Activated naive CD4-positive, alpha-beta T cell (primary cell): ENCODE measurements at places on chromosomes 3 and 15.
A peak's percentile ranks its signal among the peaks of the same experiment; 100 is the strongest.

DNA sequence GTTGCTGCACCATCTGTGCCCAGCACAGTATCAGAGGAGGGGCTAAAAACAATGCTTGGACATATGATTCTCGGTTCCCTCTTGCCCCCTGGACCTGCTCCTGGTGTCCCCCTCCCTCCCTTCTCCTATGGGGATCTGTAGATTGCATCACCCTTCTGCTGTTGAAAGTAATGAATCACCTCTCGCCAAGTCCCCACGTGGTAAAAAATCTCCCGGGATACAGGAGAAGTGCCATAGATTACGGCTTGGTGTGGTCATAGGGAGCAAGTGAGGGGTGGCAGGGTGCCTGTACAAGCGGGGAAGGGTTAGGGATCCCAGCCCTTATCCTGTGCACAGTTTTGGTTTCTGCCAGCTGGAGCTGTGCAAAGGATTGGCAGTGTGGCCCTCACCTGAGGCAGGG, 37.7 kb downstream of the AMOTL2 start:
- no peak for DNase-seq

- no peak for DNase-seq
These were observed 23.0 kb downstream of the IGF1R start for GRCh38 chr15:98671060-98672008.

DNA sequence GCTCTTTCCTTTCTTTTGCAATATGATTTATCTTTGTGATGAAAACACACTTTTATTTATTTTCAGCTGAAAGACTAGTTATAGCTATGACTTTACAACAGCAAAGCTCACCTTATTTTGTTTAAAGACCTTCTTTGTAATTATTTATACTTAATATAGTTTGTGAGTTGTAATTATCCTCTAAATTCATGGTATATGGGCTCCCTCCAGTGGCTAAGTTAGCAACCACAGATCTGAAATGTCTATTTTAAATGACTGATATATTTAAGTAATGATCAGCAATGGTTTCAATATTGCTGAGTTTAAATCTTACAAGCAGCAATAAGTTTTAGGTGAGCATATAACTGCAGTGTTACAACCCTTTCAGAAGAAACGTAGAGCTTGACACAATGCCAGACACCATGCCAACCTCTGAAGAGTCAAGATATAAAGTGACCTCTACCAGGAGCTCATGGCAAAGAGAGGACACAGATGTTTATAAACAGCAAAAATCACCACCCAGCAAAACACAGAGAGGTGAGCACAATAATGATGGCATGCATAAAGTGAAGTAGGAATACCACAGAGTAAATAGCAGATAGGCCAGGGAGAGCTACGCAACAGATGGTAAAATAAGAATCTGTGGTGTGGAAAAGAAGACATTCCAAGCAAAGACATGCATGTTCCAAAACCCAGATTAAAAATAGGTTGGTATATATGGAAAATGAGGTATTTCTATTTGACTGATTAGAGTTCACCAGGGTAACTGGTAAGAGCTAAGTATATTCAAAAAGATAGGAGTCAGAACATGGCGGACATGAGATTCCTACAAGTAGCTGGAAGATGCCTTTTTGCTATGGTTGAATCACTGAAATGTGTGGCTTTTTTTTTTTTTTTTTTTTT, 143.7 kb upstream of the ZNF385D start:
- DNase-seq, result no peak

DNA sequence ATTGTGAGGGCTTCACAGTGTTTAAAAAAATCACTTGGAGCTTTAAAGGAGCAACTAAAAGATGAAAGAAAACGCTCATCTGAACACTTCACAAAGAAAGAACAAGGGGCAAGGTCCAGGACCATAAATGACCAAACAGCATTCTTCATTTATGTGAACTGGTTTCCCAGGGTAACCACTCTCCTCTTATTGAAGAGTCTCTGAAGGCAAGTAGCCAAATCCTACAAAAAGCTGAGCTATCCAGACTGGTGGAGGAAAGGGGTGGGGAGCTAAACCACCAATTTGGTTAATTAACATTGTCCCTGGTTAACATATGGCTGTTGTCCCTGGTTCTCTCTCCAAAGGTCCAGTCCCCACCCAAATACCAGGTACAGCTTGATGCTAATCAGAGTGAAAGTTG, 58.1 kb downstream of the OSBPL10 start:
- DNase-seq, result no peak

DNA sequence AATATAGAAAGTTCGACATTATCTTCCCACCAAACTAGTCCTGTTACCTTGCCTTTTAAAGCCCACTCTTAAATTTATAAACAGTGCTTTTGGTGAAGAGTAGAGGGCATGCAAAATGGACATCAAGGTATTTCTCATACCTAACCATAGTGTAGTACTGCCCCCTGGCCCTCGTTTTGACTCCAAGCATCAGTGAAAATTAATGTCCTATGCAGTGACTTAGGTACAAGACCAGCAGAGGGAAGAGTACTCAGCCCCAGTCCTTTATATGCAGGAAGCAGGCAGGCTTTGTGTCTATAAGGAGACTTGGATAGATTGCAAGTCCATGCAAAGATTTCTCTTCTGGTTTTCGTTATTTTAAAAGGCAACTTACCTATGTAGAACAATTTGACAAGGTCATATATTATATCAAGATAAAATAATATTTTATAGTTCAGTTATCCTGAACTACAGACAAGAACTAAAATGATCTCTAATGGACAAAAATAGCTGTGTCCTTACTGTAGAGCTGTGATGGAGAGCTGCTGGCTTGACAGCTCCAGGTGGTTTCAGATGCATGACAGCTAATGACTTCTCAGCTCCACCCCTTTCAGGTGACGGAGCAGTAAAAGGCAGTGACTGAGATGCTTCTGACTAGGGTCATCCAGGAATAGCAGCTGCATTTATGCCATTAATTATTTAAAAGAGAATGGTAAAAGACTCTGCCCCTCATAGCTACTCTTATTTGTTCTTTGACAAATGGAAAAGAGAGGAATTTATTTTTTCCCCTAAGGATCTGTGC, 646.1 kb downstream of the SQOR start:
- no peak for DNase-seq

- DNase-seq, result no peak
These were observed 130.1 kb downstream of the LRRK1 start for GRCh38 chr15:101049282-101049681.

GRCh38 chr15:45179221-45179985, 8.4 kb downstream of the SHF start:
- peak; percentile 35 for DNase-seq

DNA sequence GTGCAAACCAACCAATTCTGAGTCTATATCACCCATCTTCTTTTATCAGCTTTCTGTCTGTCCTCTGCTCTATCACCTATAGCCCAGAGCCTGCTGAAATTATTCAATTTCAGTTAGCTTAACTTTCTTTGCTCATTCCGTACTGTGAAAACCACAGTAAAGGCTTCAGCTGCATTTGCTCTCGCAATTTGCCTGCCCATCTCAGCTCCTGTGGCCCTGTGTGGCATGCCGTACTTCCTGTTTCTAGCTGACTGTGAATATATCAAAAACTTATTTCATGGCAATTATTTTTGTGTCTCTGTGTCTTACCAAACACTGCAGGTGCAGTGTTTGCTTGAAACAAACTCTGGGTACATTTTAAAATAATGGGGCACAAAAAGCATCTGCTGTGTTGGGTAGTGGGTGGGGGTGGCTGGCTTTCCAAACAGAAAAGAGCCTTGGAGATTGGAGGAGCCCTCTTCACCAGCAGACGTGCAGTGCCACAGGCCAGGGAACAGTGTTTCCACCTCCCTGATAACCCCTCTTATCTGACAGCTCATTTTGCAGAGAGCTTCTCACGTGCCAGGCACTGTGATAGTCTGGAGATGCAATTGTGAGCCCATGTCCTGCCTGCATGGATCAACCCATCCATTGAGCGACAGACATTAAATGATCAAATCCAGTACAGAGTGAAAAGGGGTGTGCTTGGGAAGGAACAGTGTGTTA, 45.2 kb downstream of the GASK1A start:
- DNase-seq, result no peak

DNA sequence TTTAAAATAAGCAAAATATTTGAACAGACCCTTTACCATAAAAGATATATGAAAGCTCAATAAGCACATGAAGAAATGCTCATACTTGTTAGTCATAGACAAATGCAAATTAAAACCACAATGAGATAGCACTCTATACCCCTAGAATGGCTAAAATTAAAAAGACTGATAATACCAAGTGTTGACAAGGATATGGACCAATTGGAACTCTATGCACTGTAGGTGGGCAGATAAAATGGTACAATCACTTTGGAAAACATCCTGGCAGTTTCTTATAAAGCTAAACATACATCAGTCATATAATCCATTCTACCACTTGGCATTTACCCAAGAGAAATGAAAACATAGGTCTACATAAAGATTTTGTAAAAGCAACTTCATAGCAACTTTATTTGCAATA, 293.0 kb upstream of the TLE3 start:
- DNase-seq, result no peak

DNA sequence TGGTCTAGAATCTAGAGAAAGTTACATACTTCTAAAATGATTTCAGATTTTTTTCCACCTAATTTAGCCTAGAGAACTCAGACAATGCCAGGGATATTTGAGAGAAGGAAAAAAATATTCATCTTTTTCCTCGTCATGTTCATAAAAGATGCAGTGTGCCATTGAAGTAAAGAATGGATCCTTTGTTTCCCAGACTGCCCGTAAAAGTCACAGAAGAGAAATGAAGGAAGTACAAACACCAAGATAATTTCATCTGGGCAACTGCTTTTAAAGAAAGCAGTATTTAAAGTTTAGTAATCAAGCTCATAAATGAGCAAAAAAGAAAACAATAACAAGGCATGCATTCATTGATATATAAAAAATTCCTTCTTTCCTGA, 47.2 kb downstream of the TTC23 start:
- DNase-seq, result no peak

DNA sequence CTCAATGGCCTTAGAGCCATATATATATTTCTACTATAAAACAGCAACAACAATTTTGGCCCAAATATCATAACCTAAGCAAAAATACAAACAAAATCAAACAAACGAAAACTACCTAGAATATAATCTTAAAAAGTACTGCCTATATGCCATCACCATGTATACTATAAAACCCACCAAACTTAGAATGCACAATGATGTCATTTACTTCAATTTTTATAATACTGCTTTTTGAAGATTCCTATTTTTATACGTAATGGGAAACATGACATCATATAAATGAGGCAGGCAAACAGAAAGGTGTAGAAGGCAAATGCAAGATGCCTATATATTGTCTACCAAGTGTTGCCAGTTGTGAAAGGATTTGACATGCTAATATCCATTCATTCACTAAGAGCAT, 302.3 kb downstream of the TIGIT start:
- no peak for DNase-seq

DNA sequence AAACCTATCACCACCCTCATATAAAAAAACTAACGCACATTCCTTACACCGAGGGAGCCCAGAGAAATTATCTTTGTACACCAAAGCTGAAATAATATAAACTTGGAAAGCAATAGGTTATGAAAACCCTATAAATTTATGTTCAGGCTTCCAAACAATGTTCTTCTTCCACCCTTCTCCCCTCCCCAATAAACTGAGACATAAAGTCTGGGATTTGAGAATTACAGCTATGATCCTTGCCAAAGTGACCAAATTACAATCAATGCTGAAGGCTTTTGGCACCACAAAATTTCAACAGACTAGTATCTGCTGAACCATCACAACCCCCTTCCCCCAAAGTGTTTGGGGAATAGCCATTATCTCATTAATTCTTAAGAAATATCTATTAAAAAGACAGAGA, 237.8 kb downstream of the FMN1 start:
- DNase-seq, result no peak

GRCh38 chr3:124097362-124098131, 105.6 kb upstream of the ROPN1 start:
- no peak for DNase-seq

DNA sequence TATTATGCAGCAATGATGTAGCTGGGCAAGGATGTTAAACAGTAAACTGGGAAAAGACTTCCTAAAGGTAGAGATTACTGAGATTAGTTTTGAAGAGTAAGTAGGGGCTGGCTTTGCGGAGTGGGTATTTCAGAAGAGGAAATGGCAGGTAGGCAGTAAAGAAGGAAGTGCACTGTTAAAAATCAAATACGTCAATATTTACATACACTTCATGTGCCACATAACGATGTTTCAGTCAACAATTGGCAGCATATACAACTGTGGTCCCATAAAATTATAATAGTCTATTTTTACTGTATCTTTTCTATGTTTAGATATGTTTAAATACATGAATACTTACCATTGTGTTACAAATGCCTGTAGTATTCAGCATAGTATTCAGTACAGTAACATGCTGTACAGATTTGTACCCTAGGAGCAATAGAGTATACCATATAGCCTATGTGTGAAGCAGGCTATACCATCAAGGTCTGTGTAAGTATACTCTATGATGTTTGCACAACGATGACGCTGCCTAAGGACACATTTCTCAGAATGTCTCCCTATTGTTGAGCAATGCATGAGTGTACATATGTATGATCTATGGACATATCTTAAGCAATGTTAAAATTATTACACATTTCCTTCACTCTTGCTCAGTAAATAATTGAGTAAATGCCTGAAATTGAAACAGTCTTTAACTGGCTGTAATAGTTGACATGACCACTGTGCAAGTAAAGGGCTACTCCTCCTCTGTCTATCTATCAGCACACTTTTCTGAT, 196.7 kb downstream of the ISL2 start:
- DNase-seq, result no peak
